NCI-H446 (cell line): ENCODE measurements at places on chromosomes 16 and 17.

DNA sequence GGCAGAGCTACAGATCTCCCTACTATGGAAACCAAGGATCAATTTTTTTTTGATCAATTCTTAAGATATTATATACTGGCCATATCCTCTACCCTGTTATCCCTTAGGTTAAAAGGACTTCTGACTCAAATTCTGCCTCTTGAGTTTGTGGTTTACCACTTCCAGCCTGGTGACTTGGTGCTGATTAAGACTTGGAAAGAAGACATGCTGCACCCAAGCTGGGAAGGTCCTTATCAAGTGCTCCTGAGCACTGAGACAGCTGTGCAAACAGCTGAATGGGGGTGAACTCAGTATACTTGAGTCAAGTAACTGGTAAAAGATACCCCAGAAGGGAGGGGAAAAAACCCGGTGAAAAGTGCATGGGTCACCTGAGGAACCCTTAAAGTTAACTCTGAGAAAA is 20.5 kb upstream of the SPACA3 start:
- DNase-seq = no peak

- no peak for DNase-seq
Measured at GRCh38 chr16:83923581-83924365, 24.9 kb downstream of the MLYCD start.

DNA sequence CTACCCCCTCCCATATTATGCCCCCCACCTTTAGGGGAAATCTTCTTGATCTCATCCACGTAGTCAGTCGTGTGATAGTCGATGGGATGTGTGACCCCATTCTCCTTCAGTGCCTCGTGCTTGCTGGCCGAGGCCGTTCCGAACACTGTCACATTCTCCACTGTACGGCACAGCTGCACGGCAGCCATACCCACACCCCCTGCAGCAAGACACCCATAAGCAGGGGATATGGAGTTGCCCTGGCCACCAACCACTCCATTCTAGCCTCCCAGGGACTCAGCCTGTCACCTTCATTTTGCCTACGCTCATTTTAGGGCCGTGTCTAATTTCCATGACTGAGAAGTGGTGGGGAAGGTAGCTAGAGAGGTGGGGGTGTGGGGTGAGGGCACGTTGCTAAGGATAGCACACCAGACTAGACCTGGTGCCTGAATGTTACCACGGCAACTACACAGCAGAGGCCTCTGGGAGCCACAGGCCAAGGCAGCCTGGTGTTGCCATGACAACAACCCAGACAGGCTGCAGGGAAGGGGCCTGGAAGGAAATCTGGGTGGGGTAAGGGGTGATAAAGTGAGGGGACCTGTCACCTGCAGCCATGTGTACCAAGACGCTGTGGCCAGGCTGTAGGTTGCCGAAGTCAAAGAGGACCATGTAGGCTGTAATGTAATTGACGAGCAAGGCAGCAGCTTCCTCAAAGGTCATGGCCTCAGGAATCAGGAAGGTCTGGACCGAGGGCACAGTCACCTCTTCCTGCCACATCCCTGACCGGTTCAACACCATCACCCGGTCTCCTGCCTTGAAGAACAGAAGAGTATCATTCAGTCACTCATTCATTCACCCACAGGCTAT is 4.0 kb downstream of the VAT1 start:
- DNase-seq = no peak

- no peak for DNase-seq
Measured at GRCh38 chr17:61363601-61364462, 35.8 kb upstream of the TBX2 start.

- no peak for DNase-seq
Measured at GRCh38 chr17:27479838-27480237, 23.6 kb downstream of the KSR1 start.

GRCh38 chr16:89485701-89486246 is 4.6 kb downstream of the ANKRD11 start:
- no peak for DNase-seq
